ENCODE measurements at places on chromosomes 1 and 21. TPM values are rescaled to one million over a fixed set of nuclear protein-coding genes. Genes with fewer than 3 reads are reported as not detected.

DNA sequence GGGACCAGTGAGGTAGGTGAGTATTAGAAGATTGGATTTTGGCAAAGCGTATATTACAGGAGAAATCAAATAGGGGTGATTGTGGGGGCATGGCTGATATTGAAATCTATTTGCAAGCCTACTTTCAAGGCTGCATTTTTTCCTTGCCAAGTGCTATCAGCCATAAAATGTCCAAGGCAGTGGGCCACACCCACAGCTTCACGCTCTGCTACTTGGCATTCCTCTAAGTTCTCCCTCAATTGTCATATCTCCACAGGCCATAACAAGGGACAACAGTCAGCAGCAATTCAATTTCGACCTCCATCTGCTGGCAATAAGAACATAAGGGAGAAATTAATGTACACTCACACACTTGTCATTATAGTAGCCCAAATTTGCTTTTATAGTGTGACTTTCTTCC is 667.1 kb upstream of the PKN2 start:
- DNase-seq: no peak

DNA sequence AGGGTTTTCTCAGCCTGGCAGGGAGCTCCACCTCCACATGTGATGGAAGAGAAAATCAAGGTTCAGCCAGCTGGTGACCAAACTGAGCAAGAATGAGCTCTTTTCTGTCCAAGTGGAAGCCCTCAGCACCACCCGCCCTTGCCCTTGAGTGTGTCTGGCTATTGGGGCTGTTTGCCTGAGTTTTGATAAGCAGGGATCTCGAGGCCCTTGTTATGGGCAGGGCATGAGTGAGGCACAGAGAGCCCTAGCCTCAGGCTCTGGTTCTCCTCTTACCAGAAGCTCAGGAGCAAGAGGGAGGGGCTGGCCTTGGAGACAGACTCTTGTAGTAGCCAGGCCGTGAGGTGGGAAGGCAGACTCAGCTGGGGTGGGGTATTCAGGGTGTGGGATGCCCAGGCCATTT is 37.5 kb upstream of the ARF1 start:
- no peak for DNase-seq

GRCh38 chr1:36365381-36365780 is 20.3 kb downstream of the STK40 start:
- no peak for DNase-seq

DNA sequence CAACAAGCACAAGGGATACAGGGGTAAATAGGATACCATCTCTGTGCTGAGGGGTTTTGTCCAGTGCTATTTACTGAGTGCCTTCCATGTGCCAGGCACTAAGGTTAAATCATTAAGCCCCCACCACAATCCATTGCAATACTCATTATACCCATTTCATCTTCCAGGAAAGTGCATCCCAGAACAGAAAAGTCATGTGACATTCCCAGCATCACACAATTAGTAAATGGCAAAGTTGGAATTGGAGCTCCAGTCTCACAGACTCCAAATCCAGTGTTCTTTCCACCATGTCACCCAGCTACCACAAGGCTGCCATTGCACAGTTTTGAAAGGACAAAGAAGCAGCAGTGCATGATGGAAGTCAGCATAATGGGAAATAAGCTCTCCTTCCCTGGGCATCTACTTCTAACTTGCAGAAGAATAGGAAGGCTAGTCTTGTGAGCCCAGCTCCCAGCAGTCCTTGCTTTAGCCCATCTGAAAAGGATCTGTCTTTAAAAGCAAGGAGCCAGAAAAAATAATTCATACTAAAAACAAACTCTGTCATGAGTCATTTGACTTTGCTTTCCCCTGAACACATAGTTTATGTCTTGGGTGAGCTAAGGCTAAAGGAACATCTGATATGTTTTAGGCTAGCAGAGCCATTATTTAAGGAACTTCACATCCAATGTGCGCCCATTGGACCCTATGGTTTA is 111.4 kb upstream of the HOOK1 start:
- no peak for DNase-seq

DNA sequence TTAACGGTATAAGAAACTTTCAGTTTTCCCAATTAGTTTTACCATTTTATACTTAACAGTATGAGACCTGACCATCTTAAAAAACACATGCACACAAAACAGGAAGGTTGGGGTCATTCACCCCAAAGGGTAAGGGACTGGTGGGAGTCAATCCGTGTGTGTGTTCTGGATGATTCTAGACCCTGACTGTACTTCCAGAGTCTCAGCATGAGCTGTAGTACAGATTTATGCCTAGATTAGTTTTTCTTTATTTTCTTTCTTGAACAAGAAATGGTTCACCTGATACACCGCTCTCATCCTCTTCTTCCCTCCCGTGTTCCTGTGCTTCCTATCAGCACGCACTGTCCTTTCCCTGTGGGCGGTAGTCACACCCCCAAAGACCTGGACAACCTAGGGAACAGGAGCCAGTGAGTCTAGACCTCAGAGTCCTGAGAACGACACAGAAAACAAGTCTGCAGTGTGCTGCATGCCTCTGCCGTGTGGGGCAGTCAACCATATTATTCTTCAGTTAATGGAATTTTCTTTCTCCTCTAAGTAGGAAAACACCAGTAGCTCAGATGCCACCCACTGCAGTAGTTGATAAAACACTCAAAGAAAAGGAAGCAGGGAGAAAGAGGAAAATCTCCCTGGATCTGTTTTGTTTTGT is 38.9 kb upstream of the MRPS6 start:
- no peak for DNase-seq

DNA sequence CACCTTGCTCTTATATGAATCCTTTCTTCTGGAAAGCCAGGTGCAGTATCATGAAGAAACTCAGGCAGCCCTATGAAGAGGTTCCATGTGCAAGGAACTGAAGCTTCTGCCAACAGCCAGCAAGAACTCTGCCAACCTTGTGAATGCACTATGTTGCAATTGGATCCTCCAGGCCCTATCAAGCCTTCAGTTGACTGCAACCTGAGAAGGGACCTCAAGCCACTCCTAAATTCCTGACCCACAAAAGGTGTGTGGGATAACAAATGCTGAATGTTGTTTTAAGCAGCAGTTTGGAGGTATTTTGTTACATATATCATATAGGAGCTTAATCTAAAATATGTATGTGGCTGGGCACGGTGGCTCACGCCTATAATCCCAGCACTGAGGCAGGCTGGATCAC is 84.0 kb downstream of the RERE start:
- no peak for DNase-seq

GRCh38 chr1:36537190-36537768 is 54.6 kb upstream of the CSF3R start:
- no peak for DNase-seq

DNA sequence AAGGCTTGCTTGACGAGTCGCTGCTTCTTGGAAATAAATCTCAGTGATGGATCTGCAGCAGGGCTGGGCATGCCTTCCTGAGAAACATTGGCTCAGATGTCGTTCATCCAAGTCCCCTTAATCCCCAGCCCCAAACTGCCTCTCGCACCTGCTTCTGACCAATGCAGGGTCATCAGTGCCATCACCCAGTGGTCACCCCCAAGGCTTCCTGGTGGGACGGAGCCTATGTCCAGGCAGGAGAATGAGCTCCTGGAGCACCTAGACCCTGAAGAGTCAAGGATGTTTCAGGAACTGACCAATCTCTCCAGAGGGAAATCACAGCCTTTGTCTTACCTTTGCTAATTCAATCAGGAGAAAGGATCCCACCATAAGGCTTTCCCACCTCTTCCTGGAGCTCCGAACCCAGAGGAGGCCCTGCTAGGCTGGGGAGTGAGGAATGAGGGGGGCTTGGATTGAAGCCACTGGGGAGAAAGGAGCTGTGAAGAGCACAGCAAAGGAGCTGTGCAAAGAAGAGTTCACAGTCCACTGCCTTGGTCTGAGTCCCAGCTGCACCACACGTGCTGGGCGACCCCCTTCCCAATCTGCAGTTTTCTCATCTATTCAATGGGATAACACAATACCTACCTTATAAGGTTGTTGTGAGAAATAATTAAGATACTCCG is 416.1 kb downstream of the NPHP4 start:
- DNase-seq: no peak

- DNase-seq: no peak
These were observed 7.0 kb upstream of the KCNE1 start for GRCh38 chr21:34519016-34519415.

- no peak for DNase-seq
These were observed 7.7 kb upstream of the GPATCH4 start for GRCh38 chr1:156608981-156609380.

DNA sequence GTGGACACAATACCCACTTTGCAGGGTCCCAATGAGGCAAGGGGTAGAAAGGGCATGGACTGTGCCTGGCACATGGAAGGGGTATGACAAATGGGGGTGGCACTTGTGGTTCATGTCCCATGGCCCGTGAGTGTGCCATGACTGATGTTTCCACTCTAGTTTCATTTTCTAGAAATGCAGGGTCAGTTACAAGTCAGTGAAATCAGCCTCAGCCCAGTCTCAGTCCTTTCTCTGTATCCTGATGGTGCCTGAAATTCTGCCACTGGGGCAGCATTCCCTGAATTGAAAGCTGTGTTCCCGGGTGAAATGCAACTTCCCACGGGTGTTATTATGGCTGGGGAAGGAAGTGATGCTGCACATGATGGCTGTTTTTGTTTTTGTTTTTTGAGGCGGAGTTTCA is 110.8 kb upstream of the ZBTB40 start:
- no peak for DNase-seq

DNA sequence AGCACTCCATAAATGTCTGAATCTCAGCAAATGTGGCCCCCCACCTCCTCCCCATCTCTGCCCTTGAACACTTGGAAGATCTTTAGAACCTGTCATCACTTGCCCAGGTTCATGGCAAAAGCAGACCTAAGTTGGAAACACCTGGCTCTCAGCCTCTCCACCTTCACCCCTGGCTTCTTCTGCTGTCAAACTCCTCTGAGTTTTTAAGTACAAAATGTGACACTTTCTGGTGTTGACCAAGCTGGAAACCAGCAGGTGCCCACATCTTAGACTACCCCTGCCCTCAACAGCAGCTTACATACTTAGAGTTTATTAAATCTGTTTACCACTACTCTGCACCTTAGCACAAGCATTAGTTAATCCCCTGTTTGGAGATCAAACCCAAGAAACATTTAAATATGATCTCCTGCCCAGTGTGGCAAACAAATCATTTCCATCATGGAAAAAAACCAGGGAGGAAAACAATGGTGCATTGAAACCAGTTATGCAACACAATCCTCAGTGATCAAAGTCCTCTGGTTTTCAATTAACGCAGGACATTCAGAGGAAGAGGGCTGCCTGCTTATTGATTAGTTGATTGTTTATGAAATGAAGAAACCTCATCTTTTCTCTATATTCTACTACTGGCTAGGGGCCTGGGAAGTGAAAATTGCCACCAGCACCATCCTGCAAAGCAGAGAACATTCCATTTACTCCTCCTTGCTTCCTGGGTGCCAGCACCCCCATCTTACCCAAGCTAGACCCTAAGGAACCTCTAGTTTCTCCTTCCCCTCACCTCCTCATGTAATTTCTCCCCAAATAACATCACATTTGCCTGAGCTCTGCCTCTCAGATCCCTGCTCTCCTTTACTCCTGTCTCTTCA is 139.4 kb upstream of the RAB4A start:
- DNase-seq: no peak

- no peak for DNase-seq
These were observed 3.0 kb upstream of the SDE2 start for GRCh38 chr1:226001963-226002666.

DNA sequence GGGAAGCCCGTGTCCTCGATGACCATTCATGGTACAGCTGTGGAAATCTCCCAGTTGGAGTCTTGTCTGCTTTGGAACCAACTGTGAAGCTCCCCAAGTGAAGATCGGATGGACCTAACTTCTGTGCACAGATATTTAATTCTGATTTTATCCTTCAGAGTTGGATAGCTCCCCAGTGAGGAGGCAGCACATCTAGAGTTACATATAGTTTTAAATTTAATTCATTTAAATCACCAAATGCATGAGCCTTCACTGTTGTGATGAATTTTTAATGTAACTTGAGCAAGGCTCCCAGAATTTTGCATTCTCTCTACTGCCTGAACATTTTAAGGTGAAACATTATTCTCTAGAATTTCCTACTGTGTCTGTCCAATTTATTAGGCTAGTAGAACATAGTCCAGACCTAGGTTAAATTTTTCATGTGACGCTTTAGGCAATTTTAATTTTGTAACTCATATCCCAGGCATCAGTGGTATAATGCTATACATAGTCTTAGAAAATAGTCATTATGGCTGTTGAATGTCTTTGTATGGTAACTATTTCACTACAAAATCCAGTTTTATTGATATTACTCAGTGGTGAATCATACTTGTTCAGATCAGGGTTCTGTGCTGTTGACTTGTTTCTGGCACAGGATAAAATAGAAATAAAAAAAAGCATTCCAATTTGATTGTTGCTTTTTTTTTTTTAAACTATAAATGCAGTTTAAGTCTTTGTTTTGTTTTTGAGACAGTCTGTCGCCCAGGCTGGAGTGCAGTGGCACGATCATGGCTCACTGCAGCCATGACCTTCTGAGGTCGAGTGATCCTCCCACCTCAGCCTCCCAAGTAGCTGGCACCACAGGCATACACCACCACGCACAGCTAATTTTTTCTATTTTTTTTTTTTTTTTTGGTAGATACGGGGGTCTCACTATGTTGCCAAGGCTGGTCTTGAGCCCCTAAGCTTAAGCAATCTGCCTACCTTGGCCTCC is 66.9 kb downstream of the PRDM2 start:
- DNase-seq: no peak

GRCh38 chr1:232393444-232394146 is 236.3 kb downstream of the SIPA1L2 start:
- DNase-seq: no peak

GRCh38 chr1:33275706-33276572 is 19.6 kb downstream of the ZNF362 start:
- DNase-seq: no peak

Gene GJA9
- polyA plus RNA-seq: 0.20 TPM
